ENCODE measurements at places on chromosomes 6 and 20.

DNA sequence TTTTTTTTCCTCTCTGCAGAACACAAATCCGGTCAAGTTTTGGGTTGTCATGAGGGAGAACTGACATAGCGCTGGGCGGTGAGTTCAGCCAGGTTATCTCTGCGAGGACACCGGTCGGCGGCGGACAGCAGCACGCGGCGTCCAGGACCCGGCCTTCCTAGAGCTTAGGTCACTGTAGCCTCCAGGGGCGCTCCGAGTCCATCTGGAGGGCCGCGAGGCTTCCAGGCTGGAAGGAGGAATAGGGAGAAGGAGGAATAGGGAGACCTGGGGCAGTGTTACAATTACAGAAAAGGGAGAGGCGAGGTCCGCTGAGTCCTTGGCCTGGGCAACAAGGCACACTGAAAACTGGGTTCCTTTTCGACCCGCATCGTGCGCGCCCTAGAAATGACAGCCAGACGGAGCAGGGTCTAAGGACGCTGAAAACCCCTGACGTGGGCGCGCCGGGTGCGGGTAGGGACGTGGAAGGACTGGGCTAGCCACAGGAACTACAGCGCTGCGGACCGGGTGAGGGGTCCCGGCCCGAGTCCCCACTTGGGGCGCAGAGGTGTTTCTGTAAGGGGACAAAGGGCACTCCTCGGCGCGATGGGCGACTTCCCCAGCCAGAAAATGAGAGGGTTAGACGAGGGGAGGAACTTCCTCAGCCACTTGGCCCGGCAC lies 536 bp upstream of the FNDC1 start:
- DNase-seq, result peak; percentile 21

- DNase-seq, result no peak
These were observed 40.8 kb downstream of the CHD6 start for GRCh38 chr20:41577129-41578009.

- no peak for DNase-seq
These were observed 23.6 kb downstream of the BFSP1 start for GRCh38 chr20:17507531-17507930.

DNA sequence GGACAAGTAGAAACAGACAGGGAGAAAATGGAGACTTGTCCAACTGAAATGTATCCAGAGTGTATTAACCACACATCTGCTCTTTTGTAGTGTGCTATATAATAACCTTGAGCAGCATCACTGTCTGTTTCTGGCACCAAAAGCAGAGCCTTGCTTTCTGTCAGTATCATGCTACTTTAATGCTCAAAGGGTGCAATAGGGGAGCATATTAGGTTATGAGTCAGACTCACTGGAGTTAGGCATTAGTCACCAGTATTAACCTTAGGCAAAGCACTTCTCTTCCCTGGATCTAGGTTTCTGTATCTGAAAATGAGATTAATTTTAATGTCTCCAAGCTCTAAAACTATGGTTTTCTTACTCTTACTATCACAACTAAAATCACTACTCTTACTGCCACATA lies 280.1 kb downstream of the TFAP2B start:
- DNase-seq, result no peak

GRCh38 chr6:30793521-30794194 lies 49.3 kb upstream of the IER3 start:
- peak; percentile 69 for DNase-seq

DNA sequence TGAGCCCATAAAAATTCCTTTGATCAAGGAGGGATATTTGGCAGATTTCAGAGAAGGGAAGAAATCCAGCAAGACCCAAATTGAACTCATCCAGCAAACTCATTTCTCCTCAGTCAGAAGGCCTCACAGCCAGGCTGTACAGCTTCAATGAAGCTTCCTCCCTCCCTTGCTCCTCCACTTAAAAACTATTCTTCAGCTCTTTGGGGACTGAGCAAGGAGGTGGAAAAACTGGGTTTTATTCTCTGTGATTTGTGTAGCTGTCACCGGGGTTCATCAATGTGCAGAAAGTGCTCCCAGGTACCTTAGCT lies 158.7 kb upstream of the ZNF184 start:
- no peak for DNase-seq

DNA sequence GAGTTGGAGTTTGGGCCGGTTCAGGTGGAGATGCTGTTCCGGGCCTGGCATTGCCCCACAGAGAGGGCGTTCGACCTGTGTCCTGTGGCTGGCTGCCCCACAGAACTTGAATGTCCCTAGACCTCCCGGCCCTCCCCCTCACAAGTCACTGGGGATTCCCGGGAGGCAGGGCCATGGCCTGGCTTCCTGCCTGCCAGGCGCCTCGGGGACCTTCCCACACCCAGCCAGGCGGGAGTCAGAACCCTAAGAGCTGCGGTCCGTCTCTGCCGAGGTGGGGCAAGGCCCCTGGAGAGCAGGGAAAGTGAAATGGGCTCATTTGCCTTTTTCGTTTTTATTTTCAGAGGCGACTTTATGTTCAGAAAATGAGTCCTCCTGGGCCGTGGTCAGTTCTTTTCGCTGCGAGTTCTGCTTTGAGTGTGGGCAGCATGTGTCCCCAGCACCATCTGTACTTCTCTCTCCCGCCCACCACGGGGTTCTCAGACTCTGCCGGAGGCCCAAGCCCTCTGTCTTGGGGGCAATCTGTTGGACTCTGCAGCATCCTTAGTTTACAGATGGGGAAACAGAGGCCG lies 8.5 kb downstream of the RBM38 start:
- DNase-seq, result no peak

DNA sequence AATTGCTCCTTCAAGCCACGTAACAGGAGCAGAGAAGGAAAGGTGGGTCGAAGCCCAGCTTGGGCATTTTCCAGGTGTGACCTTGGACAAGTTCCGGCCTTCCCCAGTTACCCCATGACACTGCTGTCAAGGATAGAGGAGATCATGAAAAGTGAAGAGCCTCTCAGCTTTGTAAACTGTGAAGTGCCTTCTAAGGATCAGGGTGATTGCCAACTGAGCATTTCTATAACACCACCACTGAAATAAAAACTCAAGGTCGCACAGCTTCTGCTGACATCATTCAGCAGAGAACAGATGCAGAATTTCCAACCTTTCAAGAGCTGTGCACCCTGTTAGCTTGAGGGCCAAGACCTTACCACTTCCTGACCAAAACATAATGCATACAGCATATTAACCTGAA lies 24.0 kb upstream of the ZMYND8 start:
- peak; percentile 21 for DNase-seq

GRCh38 chr6:74320074-74320473 lies 624.1 kb downstream of the CD109 start:
- DNase-seq, result no peak

DNA sequence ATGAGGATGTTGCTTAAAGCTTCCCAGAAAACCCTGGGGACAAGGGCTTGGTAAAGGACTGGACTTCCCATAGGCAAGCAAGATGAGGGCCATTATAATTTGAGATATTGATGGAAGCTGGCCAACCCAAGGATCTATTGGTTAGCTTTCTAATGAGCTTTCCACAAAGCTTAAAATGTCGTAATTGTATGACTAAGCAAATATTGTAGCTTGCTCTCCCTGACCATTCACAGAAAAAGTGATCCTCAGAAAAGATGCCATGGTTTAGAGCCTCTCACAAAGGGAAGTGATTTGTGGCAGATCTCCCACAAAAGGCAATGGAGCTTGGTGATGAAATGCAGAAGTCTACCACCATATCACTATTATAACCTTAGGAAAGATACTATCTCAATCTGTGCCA lies 13.6 kb downstream of the IL17F start:
- no peak for DNase-seq

GRCh38 chr6:89959883-89960282 lies 65.6 kb downstream of the GJA10 start:
- DNase-seq, result no peak

GRCh38 chr6:109139109-109139508 lies 43.8 kb downstream of the CEP57L1 start:
- DNase-seq, result peak; percentile 81

- DNase-seq, result no peak
These were observed 480.5 kb upstream of the ID4 start for GRCh38 chr6:19356692-19357091.

GRCh38 chr20:37285664-37286374 lies 3.6 kb upstream of the MANBAL start:
- DNase-seq, result no peak

- no peak for DNase-seq
These were observed 41.8 kb downstream of the TFEB start for GRCh38 chr6:41693281-41694240.

GRCh38 chr6:78243519-78243918 lies 590.7 kb downstream of the MEI4 start:
- no peak for DNase-seq

GRCh38 chr6:33885132-33886057 lies 81.6 kb upstream of the MLN start:
- DNase-seq, result peak; percentile 34

DNA sequence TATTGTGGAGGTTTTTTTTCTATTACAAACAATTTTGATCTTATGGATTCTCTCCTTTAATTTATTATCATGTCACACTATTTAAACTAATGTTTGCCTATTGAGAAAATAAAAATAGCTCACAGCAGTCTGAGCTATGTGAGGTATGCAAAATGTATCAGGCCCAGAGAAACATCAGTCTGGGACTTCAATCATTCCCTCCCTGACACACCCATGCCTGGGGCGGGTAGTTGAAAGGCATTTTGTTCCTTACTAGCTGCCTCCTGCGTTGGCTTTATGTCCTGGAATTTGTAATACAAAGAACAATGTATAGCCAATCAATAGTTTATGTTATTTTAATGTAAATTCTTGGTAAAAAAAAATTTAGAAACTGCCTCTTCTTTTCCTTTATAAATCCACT lies 403.3 kb downstream of the EPM2A start:
- no peak for DNase-seq

GRCh38 chr6:144843701-144844100 lies 558.6 kb downstream of the UTRN start:
- no peak for DNase-seq

GRCh38 chr6:22113026-22113766 lies 183.6 kb downstream of the PRL start:
- peak; percentile 72 for DNase-seq

- no peak for DNase-seq
These were observed 793 bp upstream of the PDSS2 start for GRCh38 chr6:107460083-107460631.

- no peak for DNase-seq
These were observed 10.3 kb downstream of the EEF1A2 start for GRCh38 chr20:63488315-63489251.
